Esophagus squamous epithelium (tissue), 5 donors: ENCODE measurements at places on chromosomes 2 and 18.

DNA sequence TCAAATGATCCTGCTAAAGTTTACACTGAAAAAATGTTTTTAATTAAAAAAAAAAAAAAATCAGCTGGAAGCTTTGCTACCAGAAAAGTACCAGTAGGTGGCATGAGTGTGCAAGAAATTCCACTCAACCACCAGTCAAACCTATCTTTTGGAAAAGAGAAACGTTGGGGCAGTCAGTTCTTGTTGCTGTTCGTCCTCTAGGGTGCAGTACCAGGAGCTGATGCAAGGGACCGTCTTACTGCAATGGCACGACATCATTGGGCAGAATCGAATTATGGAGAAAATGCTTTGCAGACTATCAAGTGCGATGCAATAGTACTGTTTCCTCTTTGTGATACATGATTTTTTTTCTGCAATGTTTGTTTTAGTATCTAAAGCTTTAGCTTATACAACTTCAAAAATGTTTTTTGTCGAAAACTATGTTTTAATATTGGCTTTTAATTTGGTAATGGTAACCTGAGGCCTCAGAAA lies 18.3 kb downstream of the YPEL5 start:
- DNase-seq, result no peak

DNA sequence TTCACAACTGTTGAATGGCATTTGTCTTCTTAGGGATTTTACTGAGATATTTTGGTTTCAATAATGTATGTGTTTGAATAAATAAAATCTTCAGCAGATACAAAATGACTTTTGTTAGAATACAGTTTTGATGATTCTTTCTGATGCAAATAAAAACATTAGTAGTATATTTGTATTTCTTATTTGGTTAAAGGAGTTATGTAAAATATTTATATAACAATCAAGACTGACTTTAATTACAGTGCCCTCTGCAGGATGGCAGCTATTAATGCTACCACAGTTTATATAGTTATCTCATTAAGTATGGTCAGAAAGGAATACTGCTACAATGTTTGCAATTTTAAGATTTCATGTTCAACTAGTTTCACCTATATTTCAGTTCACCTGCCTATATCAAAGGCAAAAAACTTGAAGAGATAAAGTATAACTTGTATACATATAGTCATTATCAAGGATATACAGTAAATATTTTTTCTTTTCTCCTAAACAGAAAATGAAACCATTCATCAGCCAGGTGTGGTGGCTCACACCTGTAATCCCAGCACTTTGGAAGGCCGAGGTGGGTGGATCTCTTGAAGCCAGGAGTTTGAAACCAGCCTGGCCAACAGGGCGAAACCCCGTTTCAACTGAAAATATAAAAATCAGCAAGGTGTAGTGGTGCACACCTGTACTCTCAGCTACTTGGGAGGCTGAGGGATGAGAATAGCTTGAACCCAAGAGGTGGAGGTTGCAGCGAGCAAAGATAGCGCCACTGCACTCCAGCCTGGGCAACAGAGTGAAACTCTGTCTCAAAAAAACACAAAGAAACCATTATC lies 19.8 kb downstream of the ARL5A start:
- no peak for DNase-seq

DNA sequence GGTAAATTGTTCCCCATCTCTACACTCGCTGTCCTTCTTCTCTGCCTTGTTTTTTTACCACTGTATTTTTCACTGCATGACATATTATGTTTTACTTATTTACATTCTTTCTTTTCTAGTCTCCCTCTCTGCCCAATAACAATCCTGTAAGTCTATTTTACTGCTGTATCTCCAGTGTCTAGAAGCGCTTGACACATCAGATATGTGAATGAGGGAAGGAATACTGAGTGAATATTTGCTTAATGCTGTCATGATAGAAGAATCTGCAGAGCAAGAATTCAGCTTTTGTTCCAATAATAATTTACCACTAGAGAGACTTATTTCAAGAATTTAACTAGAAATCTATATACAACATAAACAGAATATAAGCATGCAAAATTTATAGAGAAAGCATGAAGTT lies 99.5 kb downstream of the GALNT13 start:
- DNase-seq, result no peak

GRCh38 chr18:13302040-13302439 lies 83.5 kb downstream of the LDLRAD4 start:
- DNase-seq, result no peak

- no peak for DNase-seq
Observed at GRCh38 chr18:13161276-13161899, 57.2 kb upstream of the LDLRAD4 start.

DNA sequence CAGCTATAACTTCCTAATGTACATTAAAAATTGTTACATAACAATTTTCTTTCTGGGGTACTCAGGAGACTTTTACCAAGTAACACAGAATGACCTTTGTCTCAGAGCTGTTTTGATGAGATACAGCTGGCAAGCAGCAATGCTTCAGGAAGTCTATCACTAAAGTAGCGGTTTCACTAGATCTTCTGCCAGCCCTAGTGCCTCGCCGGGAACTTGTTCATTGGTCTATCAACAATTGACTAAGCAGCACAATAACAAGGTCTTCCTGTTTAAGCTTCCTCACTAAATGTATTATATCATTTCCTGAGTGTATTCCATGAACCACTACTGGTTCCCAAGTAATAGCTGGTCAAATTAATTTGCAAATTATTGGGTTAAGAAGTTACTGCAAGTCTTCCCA lies 69.2 kb downstream of the TRIP12 start:
- DNase-seq, result peak; percentile 2

GRCh38 chr18:11160313-11160712 lies 10.9 kb upstream of the PIEZO2 start:
- DNase-seq, result no peak

GRCh38 chr2:6784291-6784690 lies 81.4 kb downstream of the CMPK2 start:
- DNase-seq, result no peak

DNA sequence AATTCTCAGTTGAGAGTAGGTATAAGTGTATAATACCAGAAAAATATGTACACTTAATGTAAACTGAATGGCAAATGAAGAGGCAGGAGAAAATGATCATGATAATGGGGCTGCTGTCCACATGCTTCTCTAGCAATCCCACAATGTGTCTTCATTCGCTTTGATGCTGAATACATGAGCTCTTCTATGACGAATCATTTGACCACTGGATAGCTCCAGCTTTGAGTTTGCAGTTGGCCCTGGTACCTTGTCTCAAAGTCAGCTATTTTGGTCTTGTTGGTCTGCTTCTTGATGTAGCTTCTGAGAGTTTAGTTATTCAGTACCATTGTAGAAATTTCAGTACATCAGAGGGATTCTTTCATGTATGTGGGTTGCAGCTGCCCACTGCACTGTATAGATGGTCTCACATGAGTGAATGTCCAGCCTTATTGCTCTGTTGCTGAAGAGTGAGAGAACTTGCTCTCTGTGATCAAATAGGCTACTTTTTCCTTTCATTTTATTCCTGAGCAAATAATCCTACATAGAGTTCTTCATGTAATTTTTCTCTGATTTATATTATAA lies 105.1 kb downstream of the TTC27 start:
- DNase-seq, result no peak

GRCh38 chr2:214514704-214515103 lies 103.8 kb downstream of the VWC2L start:
- DNase-seq, result no peak

DNA sequence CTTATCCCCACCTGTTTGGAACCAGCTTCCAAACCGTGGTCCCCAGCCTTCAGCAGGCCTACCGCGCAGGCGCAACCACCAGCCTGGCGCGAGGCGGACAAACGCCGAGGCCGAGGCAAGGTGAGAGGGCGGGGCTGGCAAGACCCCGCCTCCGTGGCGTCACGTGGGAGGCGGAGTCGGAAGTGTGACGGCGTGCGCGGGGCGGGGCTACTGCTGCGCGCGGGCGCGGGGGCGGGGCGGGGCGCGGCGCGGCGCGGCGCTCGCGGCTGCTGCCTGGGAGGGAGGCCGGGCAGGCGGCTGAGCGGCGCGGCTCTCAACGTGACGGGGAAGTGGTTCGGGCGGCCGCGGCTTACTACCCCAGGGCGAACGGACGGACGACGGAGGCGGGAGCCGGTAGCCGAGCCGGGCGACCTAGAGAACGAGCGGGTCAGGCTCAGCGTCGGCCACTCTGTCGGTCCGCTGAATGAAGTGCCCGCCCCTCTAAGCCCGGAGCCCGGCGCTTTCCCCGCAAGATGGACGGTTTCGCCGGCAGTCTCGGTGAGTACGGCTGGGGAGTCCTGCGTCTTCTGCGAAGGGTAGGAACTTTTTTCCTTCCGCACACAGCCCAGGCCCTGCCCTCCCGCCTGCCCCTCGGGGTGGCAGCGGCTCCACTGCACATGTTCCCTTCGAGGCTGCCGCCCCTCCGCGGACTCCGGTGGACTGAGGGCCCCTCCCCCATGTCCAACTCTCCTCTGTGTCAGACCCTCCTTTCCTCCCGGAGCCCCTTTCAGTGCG lies at the start of gene EML4:
Gene EML4 (plus strand): TSS at position 254 of the 774 bp plus-strand sequence. CDS start 259 bp downstream, at position 513.
- DNase-seq, result peak; percentile 53

DNA sequence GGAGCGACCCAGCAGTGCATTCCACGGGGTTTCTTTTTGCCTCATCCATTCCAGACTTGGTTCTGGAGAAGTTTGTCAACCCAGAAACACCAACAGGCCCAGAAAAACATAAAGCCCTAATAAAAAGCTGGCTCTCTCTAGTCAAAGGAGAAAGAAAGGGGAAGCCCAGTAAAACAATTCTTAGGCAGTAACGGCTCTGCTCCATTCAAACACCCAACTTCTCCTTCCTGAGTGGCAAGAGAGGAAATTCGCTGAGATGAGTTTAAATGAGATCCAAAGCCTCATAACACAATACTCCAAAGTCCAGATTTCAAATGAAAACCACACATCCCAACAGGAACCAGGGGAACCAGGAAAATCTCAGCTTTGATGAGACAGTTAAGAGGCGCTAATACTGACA lies 179.9 kb downstream of the RPIA start:
- no peak for DNase-seq

- no peak for DNase-seq
Observed at GRCh38 chr2:85405201-85406059, 4.7 kb downstream of the CAPG start.

DNA sequence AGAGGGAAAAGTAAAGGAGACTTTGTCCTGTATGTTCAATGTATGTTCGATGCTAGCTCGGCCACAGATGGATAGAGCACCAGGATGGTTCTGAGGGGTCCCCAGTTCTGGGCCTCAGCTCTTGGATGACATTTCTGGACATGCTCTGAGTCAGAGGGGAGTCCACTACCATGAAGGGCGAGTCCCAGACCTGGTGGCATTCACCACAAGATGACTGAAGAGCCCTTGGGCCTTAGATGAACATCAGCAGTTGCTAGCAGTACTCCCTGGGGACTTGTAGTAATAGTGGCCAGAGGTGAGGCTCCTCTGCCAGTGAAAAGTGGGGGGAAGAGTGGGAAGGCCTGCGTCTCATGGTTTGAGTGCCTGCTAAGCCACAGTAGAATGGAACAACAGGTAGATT lies 109.5 kb downstream of the GRB14 start:
- no peak for DNase-seq

DNA sequence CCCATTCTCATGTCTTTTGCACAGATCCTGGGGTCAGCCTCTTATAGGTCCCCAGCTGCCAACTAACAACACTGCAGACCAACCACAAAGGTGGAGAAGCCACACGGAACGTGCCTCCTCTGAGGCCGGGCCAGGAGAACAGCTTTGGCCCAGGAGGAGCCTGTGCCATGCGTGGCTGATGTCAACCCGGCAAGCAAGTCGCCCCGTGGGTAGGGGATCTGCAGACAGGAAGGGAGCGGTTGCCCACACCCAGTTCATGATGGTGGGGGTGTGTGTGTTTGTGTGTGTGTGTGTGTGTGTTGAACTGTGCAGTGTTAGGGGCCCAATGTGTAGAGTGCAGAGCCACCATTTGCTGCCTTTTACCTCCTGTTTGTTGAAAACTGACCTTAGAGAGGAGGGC lies 2.4 kb upstream of the CLEC4F start:
- no peak for DNase-seq

GRCh38 chr2:59744436-59744835 lies 809.0 kb downstream of the BCL11A start:
- DNase-seq, result no peak

- peak; percentile 24 for DNase-seq
Observed at GRCh38 chr2:174012347-174013314, 47.5 kb upstream of the SP3 start.

GRCh38 chr18:68937029-68937599 lies 139.2 kb downstream of the CCDC102B start:
- no peak for DNase-seq

DNA sequence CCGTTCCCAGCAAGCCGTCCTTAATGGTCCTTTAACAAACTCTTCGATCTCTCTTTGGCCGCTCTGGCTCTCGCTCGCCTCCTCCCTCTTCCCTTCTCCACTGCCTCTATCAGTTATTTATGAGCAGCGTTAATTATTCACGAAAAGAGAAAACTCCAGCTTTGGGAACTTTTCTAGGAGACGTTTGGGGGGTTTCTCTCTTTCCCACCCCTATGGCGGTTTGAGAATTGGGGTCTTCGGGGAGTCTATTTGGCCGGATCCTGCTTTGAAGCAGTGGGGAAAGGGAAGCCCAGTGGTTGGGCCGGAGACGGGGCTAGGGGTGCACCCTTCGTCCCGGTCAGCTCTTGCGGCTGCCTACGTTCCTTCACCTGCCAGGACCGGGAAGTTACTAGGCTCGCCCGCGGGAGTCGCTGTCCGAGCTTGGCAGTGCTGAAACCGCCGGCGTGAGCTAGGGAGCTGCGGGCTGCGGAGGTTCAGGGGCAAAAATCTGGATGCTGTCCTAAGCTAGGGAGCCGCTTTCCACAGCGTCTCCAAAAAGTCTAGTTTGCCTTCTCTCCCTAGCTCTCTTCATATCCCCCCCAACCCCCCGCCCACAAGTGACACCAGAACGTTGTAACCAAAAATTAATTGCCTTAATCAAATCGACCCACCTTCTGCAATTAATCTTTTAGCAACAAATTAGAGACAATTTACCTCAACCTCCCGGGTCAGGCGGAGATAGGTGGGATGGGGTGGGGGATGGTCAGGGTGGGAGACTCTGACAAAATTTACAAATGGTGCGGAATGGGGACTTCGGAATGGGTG lies 8.9 kb upstream of the SKOR2 start:
- no peak for DNase-seq

DNA sequence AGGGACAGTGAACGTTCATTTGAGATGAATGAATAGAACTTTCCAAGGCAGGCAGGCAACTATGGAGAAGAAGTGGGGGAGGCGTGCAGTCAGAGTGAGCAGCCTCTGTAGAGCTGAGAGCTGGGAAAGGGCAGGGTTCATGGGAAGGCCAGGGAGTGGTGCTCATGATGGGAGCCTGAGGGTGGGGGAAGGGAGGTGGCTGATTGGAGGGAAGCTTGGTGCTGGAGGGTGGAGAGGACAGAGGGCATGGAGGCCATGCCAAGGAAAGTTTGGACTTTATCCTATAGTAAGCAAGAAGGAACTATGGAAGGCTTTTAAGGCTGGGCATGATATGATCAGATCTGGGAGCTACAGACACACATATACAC lies 47.6 kb upstream of the LGALSL start:
- no peak for DNase-seq

DNA sequence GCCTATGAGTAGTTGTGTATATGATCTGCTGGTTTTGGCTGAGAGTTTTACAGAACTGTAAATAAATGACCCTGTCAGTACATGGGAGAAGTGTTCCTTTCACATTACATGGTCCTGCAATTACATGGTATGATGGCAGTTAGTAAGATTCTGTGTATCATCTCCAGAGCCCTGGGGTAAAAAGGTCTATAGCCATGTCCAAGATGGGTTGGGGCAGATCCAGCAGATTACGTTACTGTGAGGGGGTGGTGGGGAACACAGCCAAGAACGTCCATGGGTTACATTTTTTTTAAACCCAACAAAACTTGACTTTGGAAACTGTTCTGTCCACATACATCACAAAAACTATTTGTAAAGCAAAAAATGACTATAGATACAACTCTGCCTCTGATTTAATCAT lies 64.2 kb upstream of the LMAN1 start:
- DNase-seq, result no peak
